Epithelial cell of esophagus (primary cell): ENCODE measurements at places on chromosomes 5 and 9.

GRCh38 chr9:115170358-115171073 is 52.6 kb upstream of the TNC start:
- peak; percentile 81 for DNase-seq

DNA sequence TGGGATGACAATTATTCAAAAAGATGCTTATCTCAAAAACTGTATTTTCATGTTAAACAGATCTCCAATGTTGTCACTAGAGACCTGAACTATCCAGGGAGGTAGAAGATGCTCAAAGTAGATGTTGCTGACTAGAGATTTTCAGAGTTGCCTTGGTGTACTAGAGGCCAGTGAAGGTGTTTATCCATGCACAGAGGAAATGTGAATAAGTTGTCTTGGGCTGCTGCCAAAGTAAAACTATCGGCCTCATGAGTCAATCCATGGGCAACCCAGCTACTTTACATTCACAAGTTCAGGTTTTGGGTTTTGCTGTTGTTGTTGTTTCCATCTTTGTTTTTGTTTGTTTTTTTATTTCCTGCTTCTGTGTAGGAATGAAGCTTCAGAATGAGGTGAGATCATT is 141.1 kb upstream of the RANBP3L start:
- peak; percentile 94 for DNase-seq

DNA sequence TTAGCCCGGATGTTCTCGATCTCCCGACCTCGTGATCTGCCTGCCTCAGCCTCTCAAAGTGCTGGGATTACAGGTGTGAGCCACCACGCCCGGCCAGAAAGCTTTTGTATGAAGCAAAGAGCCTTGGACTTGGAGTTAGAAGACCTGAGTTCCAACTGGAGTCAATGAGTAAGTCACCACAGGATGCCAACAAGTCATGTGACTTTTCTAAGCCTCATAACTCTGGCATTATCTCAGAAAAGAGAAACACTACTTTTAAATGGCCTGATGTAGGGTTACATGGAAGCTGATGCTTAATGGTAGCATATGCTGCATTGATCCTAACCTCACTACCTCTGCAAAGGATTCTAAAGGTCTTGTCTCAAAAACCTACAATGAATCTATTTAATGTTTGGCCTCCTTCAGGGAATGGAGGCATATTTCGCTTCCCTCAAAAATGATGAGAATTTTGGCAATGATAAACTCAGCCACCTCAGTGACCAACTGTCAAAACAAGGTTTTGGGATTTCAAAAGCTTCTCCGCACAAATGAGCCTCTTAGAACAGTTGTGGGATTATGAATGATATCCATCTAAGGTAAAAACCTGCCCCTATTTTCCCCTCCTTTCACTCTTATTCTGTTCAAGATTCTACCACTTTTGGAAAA is 236.8 kb downstream of the ACTL7B start:
- DNase-seq = no peak

DNA sequence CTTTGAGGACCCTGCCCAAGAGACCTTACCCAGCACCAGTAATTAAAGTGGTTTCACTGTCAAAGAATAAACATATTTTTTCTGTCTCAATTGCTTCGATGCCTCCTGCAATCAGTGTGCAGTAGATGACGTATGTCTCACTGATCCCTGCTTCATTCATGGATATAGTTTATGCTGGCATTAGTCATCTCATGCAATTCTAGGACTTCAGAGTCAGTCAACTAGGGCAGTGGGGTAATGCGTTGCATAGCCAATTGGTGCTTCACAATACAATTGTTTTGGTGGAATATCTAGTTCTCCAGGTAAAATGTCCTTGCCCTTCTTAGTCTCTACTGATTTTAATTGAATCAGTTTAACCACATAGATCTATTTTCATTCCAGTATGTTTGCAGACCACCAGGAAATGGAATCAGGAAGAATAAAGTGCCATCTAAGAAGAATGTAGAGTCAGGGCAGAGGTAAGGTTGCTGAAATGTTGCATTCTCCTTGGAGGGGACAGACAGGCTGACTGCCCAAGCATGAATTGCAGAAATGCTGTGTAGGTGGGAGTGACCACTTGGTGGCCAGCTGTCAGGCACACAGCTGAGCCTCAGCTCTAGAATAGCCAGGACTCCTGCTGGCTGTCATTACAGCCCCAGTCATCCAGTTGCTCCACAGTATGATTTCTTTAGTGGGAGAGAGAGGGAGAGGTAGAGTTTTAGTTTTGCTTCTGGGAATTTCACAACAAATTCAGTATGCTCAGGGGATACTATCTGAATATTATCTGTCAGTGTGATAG is 73.5 kb upstream of the MEGF10 start:
- peak; percentile 41 for DNase-seq

- DNase-seq = no peak
These were observed 138.1 kb downstream of the NXNL2 start for GRCh38 chr9:88672874-88673689.

DNA sequence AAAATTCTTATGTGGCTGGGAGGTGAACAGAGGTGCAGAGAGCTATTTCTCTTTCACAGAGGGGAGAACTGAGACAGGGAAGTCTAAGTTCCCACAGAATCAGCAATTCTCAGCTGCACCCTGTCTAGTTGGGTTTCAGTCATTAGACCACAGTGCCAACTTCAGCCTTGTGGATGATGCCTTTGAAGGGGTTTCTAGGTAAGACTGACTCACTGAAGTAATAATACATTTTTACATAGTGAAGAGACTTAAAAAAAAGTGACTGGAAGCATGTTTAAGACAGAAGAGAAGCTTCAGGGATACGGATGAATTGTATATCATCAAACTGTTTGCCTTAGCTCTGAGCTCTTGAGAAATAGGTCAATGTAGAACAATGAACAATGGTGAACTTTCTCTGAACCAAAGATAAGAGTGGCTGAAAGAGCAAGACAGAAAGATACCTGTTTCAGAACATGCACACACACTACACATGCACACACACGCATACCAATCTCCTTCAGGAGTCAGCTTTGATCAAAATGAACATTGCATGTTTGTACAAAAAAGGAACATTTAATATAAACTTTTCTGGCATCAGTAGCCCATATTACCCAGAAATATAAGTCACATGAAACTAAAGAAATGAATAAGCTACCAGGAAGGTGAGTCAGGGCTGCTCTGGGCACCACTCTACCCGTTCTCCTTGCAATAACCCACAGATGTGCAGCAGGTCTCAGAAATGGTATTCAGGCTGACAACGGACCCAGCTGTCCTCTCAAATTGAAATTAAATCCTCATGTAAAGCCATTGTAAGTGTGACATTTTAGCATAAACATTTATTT is 12.6 kb upstream of the FYB1 start:
- peak; percentile 83 for DNase-seq

DNA sequence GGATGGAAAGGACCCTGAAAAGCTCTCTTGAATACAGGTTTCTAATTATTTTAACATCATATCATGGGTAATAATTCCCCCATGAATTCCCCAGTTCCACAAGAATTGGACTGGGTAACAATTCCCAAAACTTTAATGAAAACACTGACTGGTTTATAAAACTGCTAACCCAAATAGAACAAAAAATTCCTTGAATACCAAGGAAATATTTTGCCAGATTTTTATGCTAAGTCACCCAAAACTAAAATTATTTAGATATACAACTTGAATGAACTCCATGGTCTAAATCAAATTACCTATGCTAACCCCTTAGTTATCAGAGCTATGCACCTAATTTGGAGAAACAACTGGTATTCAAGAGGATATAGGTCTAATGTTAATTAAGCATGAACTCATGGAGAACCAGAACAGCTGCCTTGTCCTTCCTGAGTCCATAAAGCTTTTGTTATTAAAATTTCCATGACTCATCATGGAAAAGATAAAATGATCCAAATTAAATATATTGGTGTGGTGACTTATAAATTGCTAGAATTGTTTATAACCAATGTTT is 164.9 kb upstream of the TUT7 start:
- DNase-seq = no peak

DNA sequence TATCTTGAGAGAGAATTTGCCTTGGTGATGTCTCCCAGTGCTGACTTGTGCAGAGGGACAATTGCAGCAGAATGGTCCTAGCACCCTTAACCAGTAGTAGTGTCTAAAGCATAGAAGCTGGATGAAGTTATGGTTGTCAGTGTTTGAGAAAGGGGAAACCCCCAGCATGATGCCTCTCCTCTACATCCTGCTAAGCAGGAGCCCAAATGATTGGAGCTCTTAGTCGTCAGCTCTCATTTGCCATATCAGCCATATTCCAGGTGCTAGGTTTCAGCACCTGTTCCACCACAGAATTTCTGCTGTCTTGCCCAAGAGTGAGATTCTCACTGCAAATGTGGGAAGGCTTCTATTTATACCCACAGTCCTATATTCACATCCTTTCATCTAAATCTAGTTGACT is 43.7 kb upstream of the RFX3 start:
- DNase-seq = no peak

GRCh38 chr5:136080483-136081216 is 51.9 kb downstream of the TGFBI start:
- peak; percentile 83 for DNase-seq

- DNase-seq = no peak
These were observed 2.1 kb upstream of the PRDM12 start for GRCh38 chr9:130662099-130662969.
